ENCODE measurements at places on chromosomes 2 and 18.
A peak's percentile ranks its signal among the peaks of the same experiment; 100 is the strongest.

DNA sequence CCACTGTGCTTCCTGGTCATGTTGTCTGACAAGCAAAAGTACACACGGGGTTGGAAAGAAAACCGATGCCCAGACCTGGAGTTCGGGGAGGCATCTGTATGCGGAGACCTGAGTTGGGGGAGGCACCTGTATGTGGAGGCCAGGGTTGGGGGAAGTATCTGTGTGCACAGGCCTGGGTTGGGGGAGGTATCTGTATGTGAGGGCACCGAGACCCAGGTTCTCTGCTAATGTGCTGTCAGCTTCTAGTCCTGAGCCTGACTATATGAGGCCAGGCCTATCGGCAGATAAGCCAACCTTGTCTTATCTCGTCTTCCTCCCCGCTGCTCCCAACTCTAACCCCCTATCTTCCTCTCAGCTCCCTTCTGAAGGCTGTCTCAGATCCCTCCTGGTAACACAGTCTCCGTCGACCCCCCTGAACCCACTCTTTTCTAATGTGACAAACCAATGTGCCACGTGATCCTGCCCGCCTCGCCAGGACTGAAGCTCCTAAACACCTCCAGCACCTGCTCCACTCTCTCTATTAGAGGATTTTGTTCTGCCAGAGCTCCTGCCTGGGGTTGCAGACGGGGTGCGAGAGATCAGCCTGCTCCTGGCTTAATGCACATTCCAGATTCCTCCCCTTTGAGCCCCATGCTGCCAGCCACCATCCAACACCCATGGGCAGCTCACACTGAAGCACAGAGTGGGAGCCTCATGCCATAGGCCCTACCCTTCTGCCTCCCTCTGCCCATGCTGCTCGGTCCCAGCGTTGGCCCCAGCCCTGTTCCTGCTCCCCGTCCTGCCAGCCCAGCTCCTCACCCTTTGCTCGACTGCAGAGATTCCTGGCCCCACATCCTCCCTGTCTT is 188.4 kb downstream of the SH3BP4 start:
- DNase-seq: no peak

DNA sequence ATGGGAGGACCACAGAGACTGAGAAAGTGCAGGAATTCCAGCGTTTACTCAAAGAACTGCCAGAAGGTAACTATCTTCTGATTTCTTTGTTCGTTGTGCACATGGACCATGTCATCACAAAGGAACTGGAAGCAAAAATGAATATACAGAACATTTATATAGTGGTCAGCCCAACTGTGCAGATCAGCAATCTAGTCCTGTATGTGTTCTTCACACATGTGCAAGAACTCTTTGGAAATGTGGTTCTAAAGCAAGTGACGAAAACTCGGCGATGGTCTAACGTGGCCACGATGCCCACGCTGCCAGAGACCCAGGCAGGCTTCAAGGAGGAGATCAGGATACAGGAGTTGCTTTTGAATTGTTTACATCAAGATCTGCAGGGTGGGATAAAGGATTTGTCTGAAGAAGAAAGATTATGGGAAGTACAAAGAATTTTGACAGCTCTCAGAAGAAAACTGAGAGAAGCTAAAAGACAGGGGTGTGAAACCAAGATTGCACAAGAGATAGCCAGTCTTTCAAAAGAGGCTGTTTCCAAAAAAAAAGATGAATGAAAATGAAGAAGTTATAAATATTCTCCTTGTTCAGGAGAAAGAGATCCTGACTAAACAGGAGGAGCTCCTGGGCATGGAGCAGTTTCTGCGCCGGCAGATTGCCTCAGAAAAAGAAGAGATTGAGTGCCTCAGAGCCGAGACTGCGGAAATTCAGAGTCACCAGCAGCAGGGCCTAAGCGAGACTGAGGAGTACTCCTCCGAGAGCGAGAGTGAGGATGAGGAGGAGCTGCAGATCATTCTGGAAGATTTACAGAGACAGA is 8.3 kb upstream of the CHST10 start:
- no peak for DNase-seq

GRCh38 chr2:224174990-224175389 is 135.9 kb upstream of the SERPINE2 start:
- DNase-seq: no peak

- DNase-seq: no peak
Measured at GRCh38 chr18:46629361-46629760, 27.7 kb downstream of the LOXHD1 start.

GRCh38 chr2:96208143-96209010 is at the start of gene STARD7:
Gene STARD7, minus strand, starts transcription at chr2:96208827. Its CDS starts 393 bp downstream, at chr2:96208434.
- DNase-seq: peak; percentile 76
